ENCODE measurements at places on chromosomes 7 and 10. TPM values are rescaled to one million over a fixed set of nuclear protein-coding genes. Genes with fewer than 3 reads are reported as not detected.

DNA sequence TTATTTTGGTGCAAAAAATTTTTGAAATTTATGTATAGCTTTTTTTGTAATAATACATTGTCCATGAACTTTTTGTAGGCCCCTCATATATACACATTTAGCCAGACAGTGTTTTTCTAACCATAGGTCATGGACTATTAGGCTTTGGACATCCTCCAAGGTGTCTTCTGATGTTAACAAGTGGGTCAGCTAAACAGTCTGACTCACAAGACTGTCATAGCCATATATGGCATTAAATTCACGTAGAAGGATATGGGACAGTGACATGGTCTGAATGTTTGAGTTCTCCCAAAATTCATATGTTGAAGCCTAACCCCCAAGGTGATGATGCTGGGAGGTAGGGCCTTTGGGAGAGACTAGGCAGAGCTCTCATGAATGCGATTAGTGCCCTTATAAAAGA lies 14.0 kb upstream of the NUB1 start:
- no peak for DNase-seq
- H3K4me1 ChIP-seq, result peaks cover 3% of the 10 kb centered on the region
- no peaks in the 10 kb centered on the region for H3K27me3 ChIP-seq
- H3K36me3 ChIP-seq, result no peaks in the 10 kb centered on the region
- no peak overlapping the region for H3K4me3 ChIP-seq

DNA sequence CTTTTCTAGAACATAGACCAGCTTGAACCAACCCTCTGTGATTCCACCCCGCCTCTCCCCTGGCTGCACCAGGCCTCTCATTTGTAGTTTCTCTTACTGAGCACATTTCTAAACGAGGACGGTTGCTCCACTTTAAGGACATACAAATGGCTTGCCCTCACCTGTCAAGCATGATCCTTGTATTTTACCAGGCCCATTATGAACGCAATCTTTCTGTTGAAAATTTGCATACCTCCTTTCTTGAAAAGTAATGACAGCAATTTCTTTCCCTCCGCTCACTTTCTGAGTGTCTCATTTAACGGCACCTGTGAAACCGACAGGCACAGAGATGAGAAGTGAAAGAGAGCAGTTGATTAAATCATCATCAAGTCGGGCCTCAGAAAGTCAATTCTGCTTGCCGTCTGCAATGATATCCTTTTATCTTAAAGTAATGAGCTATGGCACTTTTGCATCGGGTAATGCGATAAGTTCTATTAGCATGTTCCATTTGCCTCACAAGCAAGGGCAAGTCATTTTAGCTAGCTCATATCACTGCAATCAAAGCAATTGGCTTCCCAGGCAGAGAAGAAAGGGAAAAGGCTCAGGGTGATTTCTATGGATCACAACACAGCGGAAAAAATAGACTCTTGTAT lies 705.6 kb upstream of the GALNT17 start:
- H3K36me3 ChIP-seq, result no peaks in the 10 kb centered on the region
- no peak overlapping the region for H3K27ac ChIP-seq
- no peak overlapping the region for H3K4me3 ChIP-seq
- H3K4me1 ChIP-seq, result peaks cover 24% of the 10 kb centered on the region
- H3K27me3 ChIP-seq, result no peaks in the 10 kb centered on the region

DNA sequence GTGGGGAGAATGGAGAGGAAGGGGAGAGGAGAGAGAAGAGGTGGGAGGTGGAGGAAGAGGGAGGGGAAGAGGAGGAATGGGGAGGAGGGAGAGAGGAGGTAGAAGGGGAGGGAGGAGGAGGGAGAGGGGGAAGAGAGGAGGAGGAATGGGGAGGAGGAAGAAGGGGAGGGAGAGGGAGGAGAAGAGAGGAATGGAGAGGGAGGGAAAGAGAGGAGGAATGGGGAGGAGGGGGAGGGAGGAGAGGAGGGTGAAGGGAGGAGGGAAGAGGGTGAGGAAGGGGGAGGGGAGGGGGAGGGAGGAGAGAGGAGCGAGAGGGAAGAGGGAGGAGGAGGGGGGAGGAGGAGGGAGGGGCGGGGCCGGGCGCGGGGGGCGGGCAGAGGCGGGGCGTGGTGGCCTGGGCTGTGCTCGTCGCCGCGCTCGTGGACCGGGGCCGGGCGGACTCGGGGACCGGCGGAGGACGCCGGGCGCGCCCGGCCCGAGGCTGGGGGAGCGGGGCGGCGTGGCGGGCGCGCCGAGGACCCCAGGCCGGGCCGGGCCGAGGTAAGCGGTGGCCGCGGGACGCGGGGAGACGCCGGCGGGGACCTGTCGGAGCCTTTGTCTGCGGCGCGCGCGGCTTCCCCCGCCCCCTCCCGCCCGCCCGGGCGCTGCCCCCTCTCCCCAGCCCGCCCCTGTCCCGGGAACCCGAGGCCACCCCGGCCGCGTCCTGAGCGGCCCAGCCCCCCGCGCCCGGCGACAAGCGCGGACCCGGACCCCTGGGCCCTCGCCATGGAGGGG lies at the start of gene SLC29A4:
TSS of gene SLC29A4 (plus strand) at position 401 of the 774 bp plus-strand sequence. CDS start 4,874 bp downstream, outside the sequence.
- peak within 1 kb of the TSS; percentile 67 for H3K4me3 ChIP-seq
- no peaks in the 10 kb centered on the region for H3K36me3 ChIP-seq
- peaks cover 29% of the 10 kb centered on the region for H3K27me3 ChIP-seq

- H3K27me3 ChIP-seq, result no peaks in the 10 kb centered on the region
- peaks cover 52% of the 10 kb centered on the region for H3K4me1 ChIP-seq
- no peak for DNase-seq
- H3K36me3 ChIP-seq, result no peaks in the 10 kb centered on the region
- peak overlapping the region; percentile 95 for H3K4me3 ChIP-seq
Observed at GRCh38 chr7:16646472-16647072, 591 bp downstream of the BZW2 start.

DNA sequence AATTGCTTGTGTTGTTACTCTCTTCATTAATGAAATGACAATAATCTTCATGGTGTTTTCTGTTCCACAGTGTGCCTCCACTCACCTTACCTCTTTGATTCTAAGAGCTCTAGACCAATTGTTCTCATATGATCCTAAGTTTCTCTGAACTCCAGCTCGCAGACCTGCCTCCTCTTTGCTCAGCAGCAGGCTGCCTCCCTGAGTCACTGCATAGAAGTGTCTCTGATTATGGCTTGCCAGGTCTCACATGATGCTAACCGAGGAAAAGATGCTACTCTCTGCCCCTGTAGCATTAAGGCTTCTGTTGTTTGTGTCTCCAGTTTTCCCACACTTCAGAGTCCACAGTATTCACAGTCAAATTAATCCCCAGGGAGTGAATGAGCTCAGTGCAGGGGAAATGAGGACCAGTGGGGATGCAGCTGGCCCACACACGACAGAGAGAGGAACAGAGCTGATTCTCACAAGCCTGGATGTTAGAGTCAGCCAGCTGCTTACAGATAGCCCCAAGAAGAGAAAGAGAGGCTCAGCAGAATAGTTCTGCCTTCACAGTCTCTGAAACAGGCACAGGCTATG lies 145.9 kb upstream of the EGR2 start:
- no peak overlapping the region for H3K4me3 ChIP-seq
- peak overlapping the region; percentile 42 for H3K27ac ChIP-seq
- H3K4me1 ChIP-seq, result peaks cover 10% of the 10 kb centered on the region
- peak; percentile 37 for DNase-seq

- H3K36me3 ChIP-seq, result no peaks in the 10 kb centered on the region
- no peak overlapping the region for H3K27ac ChIP-seq
- H3K4me1 ChIP-seq, result no peaks in the 10 kb centered on the region
- no peak overlapping the region for H3K4me3 ChIP-seq
- no peak for DNase-seq
- no peaks in the 10 kb centered on the region for H3K27me3 ChIP-seq
Observed at GRCh38 chr7:8228766-8229674, 32.9 kb downstream of the ICA1 start.

DNA sequence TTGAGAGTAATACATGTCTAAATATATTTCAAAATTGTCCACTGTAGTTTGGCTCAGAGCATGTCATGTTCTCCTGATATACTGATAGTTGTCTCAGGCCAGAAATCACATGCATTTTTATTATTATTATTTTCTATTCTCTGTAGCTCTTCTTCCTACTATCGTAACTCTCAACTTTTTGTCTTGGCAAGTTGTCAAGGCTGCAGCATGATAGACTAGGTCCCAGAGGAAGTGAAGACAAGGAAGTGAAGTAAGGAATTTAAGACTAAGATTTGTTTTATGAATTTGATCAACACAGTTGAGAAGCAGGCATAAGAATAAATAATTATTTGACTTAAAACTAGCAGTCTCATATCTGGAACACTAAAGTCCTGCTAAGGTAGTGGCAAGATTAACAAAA lies 369.5 kb downstream of the ABCA13 start:
- no peaks in the 10 kb centered on the region for H3K4me1 ChIP-seq
- H3K27me3 ChIP-seq, result no peaks in the 10 kb centered on the region
- no peak overlapping the region for H3K27ac ChIP-seq
- H3K36me3 ChIP-seq, result no peaks in the 10 kb centered on the region
- no peak overlapping the region for H3K4me3 ChIP-seq
- no peak for DNase-seq

- DNase-seq, result no peak
- H3K4me3 ChIP-seq, result no peak overlapping the region
- H3K4me1 ChIP-seq, result peaks cover 1% of the 10 kb centered on the region
- H3K27me3 ChIP-seq, result no peaks in the 10 kb centered on the region
- H3K36me3 ChIP-seq, result no peaks in the 10 kb centered on the region
Observed at GRCh38 chr7:158265743-158266080, 321.9 kb downstream of the PTPRN2 start.

DNA sequence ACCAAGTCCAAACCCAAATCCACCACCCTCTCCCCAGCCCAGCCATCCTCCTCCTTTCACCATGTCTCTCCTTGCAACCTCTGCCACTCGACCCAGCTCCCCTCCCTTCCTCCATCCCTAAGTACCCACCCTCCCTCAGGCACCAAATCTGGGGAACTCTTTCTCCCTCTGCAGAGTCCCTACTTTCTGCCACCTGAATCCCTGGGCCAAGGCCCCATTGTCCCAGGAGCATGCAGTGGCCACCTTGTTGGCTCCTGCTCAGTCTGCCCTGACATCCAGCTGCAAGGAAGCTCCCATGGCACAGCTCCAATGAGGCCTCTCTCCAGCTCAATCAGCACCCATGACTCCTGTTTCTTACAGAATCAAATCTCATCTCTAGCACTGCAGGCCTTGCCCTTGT lies 5.5 kb upstream of the UNC5B start:
- H3K27me3 ChIP-seq, result peaks cover 28% of the 10 kb centered on the region
- H3K27ac ChIP-seq, result no peak overlapping the region
- no peaks in the 10 kb centered on the region for H3K36me3 ChIP-seq
- DNase-seq, result no peak
- H3K4me3 ChIP-seq, result no peak overlapping the region

GRCh38 chr7:28596245-28596935 lies 184.1 kb downstream of the CREB5 start:
- no peaks in the 10 kb centered on the region for H3K4me1 ChIP-seq
- no peak overlapping the region for H3K4me3 ChIP-seq
- H3K27me3 ChIP-seq, result no peaks in the 10 kb centered on the region
- no peaks in the 10 kb centered on the region for H3K36me3 ChIP-seq
- no peak for DNase-seq

GRCh38 chr7:94562525-94562924 lies 52.9 kb downstream of the CASD1 start:
- no peak overlapping the region for H3K27ac ChIP-seq
- no peaks in the 10 kb centered on the region for H3K27me3 ChIP-seq
- DNase-seq, result no peak
- H3K4me1 ChIP-seq, result no peaks in the 10 kb centered on the region
- H3K4me3 ChIP-seq, result no peak overlapping the region

- no peak overlapping the region for H3K4me3 ChIP-seq
- no peak overlapping the region for H3K27ac ChIP-seq
- no peaks in the 10 kb centered on the region for H3K36me3 ChIP-seq
- no peak for DNase-seq
- no peaks in the 10 kb centered on the region for H3K27me3 ChIP-seq
Observed at GRCh38 chr7:71842381-71842780, 569.8 kb downstream of the CALN1 start.

- no peak overlapping the region for H3K27ac ChIP-seq
- no peak for DNase-seq
- H3K4me1 ChIP-seq, result peaks cover 12% of the 10 kb centered on the region
- no peaks in the 10 kb centered on the region for H3K36me3 ChIP-seq
- H3K4me3 ChIP-seq, result no peak overlapping the region
Observed at GRCh38 chr7:154996101-154996500, 6.8 kb downstream of the PAXIP1 start.

DNA sequence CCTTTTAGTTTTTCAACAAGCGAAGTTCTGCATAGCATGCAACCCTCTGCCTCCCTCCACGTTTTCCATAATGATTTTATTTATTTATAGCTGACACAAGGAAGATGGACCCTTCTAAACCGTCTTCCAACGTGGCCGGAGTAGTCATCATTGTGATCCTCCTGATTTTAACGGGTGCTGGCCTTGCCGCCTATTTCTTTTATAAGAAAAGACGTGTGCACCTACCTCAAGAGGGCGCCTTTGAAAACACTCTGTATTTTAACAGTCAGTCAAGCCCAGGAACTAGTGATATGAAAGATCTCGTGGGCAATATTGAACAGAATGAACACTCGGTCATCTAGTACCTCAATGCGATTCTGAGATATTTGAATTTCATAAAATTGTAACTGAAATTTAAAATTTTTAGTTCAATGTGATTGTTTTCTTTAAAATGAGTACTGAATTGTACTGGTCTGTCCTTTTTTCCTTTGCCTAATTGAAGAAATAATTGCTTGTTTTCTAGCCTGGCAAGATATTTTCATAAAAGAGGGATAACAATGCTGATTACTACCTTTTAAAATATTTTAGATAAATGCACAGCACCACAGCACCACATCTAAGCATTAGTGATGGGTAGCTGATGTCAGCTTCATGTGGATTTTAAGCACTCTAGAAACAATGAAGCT lies 41.5 kb upstream of the SLC39A12 start:
- no peaks in the 10 kb centered on the region for H3K36me3 ChIP-seq
- H3K4me1 ChIP-seq, result no peaks in the 10 kb centered on the region
- no peak overlapping the region for H3K4me3 ChIP-seq
- no peak overlapping the region for H3K27ac ChIP-seq

The HOXA1 gene
- not detected for total RNA-seq

The NACAD gene
- 0.39 TPM for total RNA-seq
